KBM-7 (cell line): ENCODE measurements at places on chromosomes 7 and 10.
A peak's percentile ranks its signal among the peaks of the same experiment; 100 is the strongest.

- DNase-seq = peak; percentile 50
Observed at GRCh38 chr10:58177362-58177947, 90.2 kb downstream of the IPMK start.

DNA sequence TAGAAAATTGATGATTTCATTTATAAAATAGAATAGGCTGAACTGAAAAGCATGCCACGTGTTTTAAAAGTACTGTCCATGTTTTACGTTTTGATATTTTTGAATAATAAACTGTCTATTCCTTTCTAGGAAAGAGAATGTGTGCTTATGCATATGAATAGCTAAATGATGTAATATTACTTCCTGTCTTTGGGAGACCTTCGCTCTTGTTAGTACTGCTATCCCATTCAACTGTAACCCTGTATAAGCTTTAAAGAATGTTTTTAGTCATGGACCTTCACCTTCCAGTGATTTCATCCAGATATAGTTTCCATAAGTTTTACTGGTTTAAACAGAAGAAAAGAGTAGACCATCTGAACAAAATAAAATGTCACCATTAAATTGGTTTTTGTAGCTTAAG is 274.4 kb upstream of the SEMA3A start:
- DNase-seq = no peak

DNA sequence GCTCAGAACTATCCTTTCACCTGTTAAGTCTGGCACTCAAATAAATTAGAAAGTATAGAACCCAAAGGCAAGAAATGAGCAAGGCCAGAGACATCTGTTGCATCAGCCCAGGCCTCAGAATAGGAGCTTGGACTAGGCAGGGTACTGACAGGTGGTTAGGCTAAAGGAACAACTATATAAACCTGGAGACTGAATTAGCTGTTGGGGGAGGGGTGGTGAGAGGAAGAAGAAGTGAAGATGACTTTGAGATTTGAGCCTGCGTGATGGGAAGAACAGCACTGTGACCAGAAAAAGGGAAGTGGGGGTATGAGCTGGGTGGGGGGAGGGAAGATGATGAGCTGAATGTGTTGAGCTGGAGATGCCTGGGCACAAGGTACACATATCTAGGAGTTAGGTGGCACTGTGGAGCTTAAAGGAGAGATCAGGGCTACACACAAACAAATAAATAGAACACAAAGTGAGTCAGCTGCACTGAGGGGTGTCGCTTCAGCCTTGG is 244.7 kb downstream of the PTEN start:
- peak; percentile 97 for DNase-seq

DNA sequence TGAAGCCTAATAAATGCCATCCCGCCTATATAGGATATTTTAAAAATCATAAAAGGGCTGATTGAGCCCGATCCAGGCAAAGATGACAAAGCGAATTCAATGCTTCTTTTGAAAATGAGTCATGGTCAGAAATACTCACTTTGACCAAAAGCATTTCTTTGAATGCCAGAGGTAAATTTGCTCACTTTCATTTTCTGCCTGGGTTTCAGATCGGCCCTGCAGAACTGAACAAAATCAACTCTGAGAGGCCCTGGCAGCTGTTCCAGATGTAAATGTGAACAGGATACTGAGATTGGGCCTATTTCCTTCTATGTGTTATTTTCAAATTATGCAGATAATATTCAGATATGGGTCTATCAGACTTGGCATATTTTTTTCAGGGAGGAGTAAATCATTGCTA is 114.8 kb upstream of the ARID5B start:
- DNase-seq = no peak

- no peak for DNase-seq
Observed at GRCh38 chr10:95998255-95998784, 45.1 kb upstream of the CCNJ start.

DNA sequence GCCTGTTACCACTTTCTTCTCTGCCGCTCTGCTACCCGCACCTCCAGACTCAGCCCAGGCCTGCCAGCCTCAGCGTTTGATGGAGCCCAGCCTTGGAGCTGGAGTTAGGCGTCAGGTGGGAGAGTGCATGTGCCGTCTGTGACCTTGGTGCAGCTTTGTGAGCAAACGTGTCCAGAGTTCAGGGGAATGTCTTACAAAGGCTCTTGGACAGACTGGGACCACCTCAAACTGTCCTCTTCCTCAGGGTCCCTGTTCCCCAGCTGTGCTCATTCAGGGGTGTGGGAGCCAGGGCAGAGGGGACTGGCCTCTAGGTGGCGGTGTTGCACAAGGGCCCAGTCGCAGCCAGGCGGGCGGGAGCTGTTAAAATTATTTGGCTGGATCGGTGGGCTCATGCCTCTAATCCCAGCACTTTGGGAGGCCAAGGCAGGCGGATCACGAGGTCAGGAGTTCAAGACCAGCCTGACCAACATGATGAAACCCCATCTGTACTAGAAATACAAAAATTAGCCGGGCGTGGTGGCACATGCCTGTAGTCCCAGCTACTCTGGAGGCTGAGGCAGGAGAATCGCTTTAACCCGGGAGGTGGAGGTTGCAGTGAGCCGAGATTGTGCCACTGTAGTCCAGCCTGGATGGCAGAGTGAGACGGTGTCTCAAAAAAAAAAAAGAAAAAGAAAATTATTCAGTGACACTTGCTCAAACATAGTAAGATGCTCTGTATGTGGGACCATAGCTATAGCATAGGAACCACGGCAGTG is 89.2 kb downstream of the ADCY1 start:
- peak; percentile 17 for DNase-seq

GRCh38 chr10:133212853-133213494 is 17.0 kb upstream of the UTF1 start:
- DNase-seq = no peak

DNA sequence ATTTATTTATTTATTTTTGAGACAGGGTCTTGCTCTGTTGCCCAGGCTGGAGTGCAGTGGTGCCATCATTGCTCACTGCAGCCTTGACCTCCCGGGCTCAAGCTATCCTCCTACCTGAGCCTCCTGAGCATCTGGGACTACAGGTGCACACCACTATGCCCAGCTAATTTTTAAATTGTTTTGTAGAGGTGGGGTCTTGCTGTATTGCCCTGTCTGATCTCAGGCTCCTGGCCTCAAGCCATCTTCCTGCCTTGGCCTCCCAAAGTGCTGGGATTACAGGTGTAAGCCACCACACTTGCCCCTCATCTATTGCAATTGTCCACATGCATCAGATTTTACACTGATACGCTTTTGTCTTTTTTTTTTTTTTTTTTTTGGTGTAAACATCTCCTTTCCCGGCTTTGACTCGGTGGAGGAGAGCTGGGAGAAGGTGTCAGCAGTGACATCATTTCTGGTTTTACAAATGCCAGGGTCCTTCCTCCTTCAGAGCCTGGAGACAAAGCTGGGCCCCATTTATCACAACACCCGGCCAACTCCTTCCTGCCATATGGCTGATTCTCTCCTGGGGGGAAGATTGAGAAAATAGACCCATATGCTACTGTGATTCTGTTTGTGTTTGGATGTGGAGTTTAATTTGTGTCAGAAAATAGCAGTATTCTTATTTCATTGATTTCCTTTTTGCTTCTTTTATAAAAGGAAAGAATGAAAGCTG is 61.3 kb downstream of the GALNT17 start:
- DNase-seq = no peak

- no peak for DNase-seq
Observed at GRCh38 chr7:90648107-90648506, 52.0 kb downstream of the CDK14 start.

DNA sequence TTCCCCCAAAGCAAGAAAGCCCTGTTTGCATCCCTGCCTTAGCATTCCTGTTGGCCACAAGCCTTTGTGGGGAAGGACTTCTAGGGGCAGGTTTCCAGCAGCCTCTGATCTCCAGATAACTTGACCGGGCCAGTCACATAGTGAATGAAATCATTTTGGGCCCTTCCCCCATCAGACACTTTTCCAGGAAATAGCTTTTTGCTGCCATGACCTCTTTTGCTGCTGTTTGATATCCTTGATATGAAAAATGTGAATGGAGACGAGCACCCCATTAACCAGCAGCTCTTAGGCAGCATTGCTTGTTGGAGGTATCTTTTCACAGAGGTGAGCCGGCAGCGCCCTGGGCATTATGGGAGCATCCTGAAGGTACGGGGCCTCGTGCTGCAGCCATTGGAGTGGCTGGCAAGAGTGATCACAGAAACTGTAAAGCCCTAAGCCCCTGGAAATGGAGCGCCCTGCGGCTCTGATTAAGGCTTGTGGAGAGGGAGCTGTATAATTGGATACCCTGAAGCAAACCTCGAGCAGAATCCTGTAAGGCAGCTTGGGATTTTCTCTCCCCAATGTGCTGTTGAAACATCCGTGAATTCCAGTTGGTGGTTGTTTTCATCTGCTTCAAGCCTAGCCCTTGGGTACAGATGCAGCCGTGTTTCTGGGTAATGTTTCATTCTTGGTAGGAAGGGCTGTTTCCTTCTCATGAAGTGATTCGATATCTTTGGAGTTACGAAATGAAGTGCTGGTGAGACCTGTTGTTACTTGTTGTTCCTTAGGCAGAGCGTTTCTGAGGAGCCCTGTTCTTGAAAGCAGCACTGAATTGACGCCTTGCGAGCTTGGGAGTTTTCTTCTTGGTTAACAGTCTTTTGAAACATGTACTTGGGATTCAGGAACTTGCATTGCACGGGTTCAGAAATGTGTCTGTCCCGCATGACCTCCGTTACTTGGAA is 179.0 kb downstream of the PTEN start:
- DNase-seq = no peak

- peak; percentile 70 for DNase-seq
Observed at GRCh38 chr10:2925631-2926030, 141.7 kb upstream of the PFKP start.

- DNase-seq = no peak
Observed at GRCh38 chr7:30068117-30068516, 39.9 kb downstream of the PLEKHA8 start.

- no peak for DNase-seq
Observed at GRCh38 chr10:130300608-130301020, 164.4 kb downstream of the GLRX3 start.

DNA sequence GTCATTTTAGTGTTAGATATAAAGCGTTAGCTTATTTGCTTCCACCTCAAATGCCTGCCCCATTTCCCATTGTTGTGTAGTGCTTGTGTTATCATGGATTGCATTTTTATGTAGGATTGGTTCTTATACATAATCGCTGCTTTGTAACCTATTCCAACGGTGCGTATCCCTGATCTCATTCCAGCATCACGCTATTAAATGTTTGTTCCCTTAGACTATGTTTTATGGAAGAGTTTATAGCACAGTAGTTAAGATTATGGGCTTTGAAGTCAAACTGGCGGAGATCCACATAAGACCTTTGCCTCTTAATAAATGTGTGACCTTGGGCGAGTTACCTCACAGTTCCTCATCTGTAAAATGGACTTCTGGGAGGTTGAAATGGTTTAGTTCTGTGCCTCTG is 34.0 kb upstream of the ELN start:
- no peak for DNase-seq

DNA sequence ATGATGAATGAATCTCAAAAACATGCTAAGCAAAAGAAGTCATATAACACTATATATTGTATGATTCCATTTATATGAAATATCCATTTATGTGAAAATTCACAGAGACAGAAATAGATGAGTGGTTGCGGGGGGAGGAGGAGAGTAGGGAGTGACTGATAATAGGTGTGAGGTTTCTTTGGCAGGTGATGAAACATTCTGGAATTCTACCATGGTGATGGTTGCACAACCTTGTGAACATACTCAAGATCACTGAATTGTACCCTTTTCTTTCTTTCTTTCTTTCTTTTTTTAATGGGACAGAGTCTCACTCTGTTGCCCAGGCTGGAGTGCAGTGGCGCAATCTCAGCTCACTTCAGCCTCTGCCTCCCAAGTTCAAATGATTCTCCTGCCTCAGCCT is 10.7 kb downstream of the SVOPL start:
- DNase-seq = no peak
